ENCODE measurements at places on chromosomes 3 and 15. TPM values are rescaled to one million over a fixed set of nuclear protein-coding genes. Genes with fewer than 3 reads are reported as not detected.

The PLA1A gene
- not detected for total RNA-seq

The SH2D7 gene
- total RNA-seq = not detected

The IQCF2 gene
- total RNA-seq = not detected

The MYO5C gene
- under 0.01 TPM for total RNA-seq

The RTP3 gene
- not detected for total RNA-seq

The HYAL2 gene
- total RNA-seq = 24.9 TPM

The ALDH1L1 gene
- 1.3 TPM for total RNA-seq

The INSYN1 gene
- total RNA-seq = 0.43 TPM

The IL17RD gene
- total RNA-seq = 0.44 TPM

The CNTN3 gene
- total RNA-seq = 2.6 TPM

The P3H2 gene
- total RNA-seq = 14.4 TPM

The MYLK gene
- total RNA-seq = 233 TPM

The STAC gene
- 0.14 TPM for total RNA-seq

The ZNF660 gene
- total RNA-seq = 1.7 TPM

The DUOXA1 gene
- total RNA-seq = not detected

The RARRES1 gene
- 14.0 TPM for total RNA-seq

The CHRFAM7A gene
- total RNA-seq = not detected

The NOX5 gene
- total RNA-seq = 0.22 TPM

The ADAMTS9 gene
- total RNA-seq = 18.8 TPM

Data from placental pericyte (primary cell).